Activated CD4-positive, alpha-beta T cell treated with anti-CD3 and anti-CD28 coated beads, Interleukin-2, amount 50 U/mL, for 1 hour (primary cell): ENCODE measurements at places on chromosomes 1 and 21.

DNA sequence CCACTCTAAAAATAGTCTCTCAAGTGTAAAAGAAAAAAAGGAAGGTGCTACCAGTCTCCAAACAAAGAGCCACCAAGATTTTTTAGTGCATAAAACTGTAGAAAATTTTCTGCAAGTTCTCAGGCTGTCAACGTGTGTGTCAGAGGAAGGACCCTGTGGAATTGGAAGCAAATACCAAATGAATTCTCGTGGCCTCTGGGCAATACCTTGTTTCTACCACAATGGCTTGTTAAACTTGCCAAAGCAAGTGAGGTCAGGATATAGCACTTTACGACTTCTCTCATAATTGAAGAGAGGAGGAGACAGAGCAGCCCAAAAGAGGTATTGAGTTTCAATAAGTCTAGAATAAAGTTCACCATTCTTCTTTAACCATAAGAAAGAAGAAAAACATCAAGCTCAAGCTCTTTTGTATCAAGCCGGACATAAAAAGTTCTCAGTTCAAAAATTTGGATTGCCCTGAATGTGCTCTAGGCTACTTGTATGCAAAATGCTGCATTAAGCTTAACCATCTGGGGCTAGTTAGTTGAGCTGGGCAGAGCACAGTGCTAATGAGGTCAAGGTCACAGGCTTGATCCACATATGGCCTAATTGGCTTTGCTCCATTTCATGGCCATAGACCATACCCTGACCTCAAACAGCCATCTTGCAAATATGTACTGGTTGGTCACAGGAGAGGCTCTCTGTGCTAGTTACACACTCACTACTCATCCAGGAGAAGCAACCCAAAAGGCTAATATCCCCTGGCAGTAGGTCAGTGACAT is 60.5 kb downstream of the TBX15 start:
- DNase-seq: no peak

DNA sequence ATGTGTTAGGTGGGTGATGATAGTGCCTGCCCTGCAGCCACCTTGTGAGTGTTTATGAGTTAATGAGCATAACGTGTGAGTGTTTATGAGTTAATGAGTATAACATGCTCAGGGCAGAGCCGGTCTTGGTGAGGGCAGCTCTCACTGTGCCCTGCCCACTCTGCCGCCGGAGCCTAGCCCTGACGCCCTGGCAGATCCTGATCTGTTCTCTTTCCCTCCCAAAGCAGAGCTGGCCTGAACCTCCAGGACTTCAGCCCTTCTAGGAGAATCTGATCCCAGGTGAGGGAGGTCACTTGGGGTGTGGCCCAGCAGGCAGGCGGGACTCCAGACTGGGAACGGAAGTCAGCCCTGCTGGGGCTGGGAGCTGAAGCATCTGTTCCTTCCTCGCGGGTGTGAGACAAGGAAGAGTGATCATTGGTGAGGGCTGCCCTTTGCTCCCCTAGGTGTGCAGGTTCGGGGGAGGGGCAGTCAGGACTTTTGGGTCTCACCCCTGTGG is 5.7 kb downstream of the FBLIM1 start:
- DNase-seq: no peak

GRCh38 chr1:116129537-116129936 is 18.3 kb downstream of the MAB21L3 start:
- no peak for DNase-seq

DNA sequence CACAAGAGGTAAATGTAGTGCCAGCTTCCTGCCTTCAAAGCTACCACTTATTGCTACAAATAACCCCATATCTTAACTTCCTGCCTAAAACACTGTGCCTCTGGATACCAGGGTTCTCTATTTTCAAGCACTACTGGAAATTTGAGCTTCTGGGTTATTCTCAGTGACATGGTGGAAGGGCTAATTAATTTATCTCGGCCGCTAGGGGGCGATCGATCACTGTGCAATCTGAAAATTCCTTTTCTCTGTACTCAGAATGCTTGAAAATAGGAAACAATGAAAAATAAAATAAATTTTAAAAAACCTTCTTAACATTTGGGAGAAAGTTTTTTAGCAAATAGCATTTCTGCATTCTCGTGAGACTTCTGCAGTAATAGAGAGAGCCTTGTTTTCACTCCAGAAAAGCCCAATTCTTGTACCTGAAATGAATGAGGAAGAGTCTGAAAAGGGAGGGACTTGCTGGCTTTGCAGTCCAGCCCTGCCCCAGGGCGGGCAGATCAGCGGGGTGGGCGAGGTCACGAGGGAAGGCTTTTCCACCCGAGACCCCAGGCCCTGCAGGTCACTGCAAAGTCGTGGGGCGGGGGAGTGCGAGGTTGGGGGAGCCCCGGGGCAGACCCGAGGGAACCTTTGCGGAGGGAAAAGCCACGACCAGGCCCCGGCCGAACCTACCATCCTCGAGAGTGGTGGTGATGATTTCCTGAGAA is 276.7 kb downstream of the PCP4 start:
- peak; percentile 17 for DNase-seq

GRCh38 chr1:173628888-173629287 is 6.2 kb upstream of the TEX50 start:
- no peak for DNase-seq

GRCh38 chr1:27614625-27615344 is 10.8 kb upstream of the AHDC1 start:
- no peak for DNase-seq

GRCh38 chr1:112461200-112461871 is 47.4 kb upstream of the WNT2B start:
- DNase-seq: no peak

- no peak for DNase-seq
Measured at GRCh38 chr1:170048515-170048914, 26.0 kb downstream of the KIFAP3 start.

DNA sequence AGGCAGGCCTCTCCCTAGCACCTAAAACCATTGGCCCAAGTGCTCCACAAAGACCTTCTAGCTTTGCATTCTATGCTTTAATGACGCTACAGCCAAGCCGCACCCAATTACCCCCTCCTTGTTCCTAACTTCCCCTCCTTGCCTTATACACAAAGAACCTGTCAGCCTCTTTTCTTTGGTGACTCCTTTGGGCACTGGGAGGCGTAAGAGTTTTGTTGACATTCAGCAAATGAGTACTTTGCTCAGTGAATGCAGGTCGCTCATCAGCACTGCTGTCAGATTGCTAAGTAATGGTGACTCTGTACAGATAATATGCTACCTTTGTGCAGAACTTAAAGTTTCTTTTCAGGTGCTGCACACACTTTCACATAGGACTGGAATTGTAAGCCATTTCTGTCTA is 187.6 kb upstream of the FAM78B start:
- no peak for DNase-seq

GRCh38 chr1:66357021-66357420 is 176.9 kb upstream of the SGIP1 start:
- DNase-seq: no peak

GRCh38 chr1:162070094-162070748 is 730 bp downstream of the NOS1AP start:
- DNase-seq: peak; percentile 1

GRCh38 chr1:93783876-93784275 is 95.1 kb downstream of the DNTTIP2 start:
- no peak for DNase-seq

DNA sequence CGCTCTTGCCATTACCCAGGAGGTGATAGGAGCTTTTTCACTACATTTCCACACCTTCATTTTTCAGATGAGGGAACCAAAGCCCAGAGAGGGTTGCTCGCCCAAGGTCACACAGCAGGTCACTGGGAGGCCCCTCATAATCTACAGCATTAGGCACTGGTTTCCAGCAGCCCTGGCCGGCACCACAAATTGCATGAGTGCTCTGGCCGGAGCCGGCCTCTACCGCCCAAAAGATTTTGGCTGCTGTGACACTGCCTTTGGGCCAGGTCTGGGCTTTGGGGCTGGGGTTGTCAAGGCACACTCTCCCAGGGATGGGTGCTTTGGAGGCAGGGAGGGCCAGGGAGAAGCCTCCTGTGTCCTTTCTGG is 15.4 kb downstream of the DHRS3 start:
- no peak for DNase-seq

GRCh38 chr1:240342251-240342625 is 250.6 kb downstream of the FMN2 start:
- no peak for DNase-seq

- no peak for DNase-seq
Measured at GRCh38 chr1:68542586-68542985, 45.7 kb upstream of the DEPDC1 start.

DNA sequence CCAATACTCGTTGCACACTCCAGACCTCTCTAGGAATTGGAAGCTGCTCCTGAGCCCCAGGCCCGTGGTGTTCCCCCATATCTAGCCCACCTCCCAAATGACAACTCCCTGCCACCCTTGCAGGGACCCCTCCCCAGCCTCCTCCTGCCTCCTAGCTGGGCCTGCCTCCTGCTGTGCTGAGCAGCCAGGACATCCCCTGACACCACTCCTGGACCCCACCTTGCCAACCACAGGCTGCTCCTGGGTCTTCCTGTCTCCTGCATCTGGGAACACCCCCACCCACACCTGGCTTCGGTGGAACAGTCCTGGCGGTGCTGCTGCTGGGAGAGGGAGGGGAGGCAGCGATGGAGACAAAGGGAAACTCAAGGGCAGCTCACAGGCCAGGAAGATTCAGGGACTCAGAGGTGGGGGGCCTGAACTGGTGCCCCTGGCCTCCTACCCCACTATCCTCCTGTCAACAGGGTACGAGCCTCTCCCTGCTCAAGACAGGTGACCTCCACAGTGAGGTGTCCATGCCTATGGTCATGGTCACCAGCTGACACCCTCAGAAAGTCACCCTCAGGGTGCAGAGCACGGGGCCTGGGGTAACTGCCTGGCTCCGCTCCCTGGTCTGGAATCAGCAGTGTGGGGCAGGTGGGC is 81.2 kb downstream of the RIPK4 start:
- DNase-seq: no peak

DNA sequence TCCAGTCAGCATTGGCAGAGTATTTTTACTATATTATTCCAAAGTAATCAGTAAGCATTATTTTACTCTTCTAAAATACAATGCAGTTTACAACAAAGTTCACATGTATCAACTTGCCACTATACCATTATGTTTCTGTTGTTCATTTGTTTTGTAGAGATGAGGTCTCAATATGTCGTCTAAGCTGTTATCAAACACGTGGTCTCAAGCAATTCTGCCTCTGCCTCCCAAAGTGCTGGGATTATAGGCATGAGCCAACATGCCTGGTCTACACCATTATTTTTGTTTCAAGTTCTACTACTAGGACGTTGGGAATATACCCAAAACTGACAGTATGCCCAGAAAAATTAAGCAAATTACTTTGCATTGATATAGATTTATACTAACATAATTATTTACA is 19.8 kb downstream of the FAF1 start:
- DNase-seq: no peak

DNA sequence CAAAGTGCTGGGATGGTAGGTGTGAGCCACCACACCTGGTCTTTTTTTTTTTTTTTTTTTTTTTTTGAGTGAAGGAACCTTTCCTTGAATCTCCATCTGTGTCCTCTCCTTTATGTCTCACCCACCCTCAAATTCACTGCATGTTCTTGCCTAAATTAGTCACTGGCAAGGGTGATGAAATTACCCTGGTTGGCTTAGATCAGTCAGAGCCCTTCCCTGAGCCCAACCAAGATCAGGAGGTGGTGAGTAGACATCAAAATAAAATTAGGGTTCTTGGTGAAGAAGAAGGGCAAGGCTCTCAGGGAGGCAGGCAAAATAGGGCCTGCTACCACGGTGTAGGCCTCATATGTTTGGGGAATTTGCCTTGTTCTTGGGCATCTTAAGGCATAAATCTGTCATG is 5.3 kb upstream of the TNN start:
- no peak for DNase-seq

DNA sequence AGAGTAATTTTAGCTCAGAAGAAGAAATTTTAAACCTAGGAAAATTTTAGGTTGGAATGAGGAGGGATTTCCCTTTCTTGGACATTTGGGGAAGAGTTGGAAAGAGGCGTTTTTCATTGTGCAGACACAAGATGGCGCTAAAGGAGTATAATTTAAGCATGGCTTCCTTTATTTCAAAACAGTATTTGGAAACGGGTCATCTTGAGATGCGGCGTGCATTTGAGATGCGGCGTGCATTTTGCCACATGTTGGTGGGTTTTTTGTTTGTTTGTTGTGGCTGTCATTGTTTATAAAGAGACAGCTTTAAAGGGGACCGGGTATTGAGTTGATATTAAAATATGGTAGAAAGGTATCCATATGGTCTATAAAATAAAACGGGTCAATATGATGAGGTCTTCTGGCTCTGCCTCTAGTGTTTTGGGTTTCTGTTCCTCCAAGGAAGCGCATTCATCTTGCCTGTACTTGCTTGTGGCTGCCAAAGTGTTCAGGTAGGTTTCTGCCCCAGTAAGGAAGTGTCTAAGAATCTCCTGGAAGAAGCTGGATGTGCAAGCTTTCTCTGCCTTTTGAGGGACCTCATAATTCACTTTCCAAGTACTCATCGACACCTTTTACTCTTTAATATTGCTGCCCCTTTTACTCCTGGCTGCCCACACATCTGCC is 210.3 kb downstream of the SLC35F3 start:
- peak; percentile 3 for DNase-seq

- DNase-seq: no peak
Measured at GRCh38 chr1:203645996-203646395, 19.4 kb downstream of the ATP2B4 start.

- no peak for DNase-seq
Measured at GRCh38 chr1:228316589-228317387, 89.8 kb downstream of the TRIM11 start.

DNA sequence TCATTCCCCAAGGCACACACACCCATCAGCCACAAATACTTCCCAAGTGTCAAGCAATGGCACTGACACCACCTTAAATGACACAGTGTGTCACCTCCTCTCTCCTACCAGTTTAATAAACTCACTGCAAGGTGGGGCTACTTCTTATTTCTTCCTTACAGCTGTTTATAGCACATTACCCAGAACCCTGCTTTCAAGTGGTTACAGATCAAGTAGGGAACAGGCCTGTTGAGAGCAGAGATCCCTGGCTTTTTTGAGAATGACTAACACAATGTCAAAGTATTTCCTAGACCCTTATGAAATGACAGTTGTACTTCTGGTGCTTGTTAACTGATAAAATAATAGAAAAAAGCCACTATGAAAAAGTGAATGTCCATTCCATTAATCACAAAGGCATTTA is 19.8 kb downstream of the ZBTB17 start:
- DNase-seq: no peak

- DNase-seq: no peak
Measured at GRCh38 chr1:1430114-1430982, 5.1 kb upstream of the VWA1 start.

GRCh38 chr1:51303315-51303714 is 27.0 kb downstream of the TTC39A start:
- no peak for DNase-seq

GRCh38 chr1:37035796-37036666 is 1.7 kb upstream of the GRIK3 start:
- no peak for DNase-seq

DNA sequence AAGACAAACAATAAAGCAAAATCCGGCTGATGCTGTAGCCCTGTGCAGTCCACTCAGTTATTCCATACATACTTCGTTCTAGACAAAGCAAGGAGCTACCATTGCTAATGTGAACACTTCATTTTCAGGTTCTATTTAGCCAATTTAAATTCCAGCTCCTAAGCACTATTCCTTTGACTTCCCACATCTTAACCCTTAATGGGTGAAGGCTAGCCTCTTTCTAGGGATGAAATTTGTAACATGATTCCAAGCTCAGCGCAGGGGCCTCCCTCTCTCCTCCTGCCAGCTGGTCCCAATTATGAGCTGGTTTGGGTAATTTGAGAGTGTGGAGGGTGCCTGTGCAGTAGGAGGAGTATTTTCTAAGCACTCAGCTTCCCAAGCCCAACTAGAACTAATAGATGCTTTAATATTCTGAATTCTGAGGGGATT is 53.9 kb upstream of the PTGFRN start:
- no peak for DNase-seq
